ENCODE measurements at places on chromosomes 1 and 21. TPM values are rescaled to one million over a fixed set of nuclear protein-coding genes. Genes with fewer than 3 reads are reported as not detected.

- no peak for DNase-seq
Observed at GRCh38 chr1:12148160-12148957, 18.4 kb upstream of the TNFRSF1B start.

GRCh38 chr1:39926343-39926793 is 24.7 kb upstream of the MYCL start:
- no peak for DNase-seq

HHAT gene
- polyA plus RNA-seq: 8.5 TPM

GRCh38 chr1:58597996-58598395 is 20.9 kb upstream of the TACSTD2 start:
- DNase-seq: no peak

- DNase-seq: no peak
Observed at GRCh38 chr1:114700036-114700600, 4.8 kb upstream of the AMPD1 start.

- DNase-seq: no peak
Observed at GRCh38 chr1:167711797-167712196, 10.0 kb upstream of the MPZL1 start.

ZNF593OS gene
- polyA plus RNA-seq: 0.62 TPM

DNA sequence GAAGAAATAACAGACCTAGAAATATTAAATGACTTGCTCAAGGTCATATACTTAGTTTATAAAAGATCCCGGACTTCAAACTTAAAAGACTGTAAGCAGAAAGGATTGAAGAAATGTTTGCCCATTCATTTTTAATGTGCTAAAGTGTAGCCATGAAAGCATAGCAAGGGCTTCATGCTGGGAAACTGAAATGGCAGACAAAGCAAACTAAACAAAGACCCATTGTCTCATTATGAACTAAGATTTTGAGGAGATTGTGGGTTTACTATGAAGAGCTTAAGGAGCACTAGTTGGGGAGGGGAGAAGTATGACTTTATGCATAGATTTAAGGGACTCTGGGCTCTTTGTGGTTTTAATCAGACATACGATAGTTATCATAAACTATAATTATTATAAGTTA is 26.3 kb downstream of the ADAMTS1 start:
- DNase-seq: no peak

FUBP1 gene
- 83.7 TPM for polyA plus RNA-seq

GRCh38 chr1:169698976-169699375 is 12.4 kb downstream of the SELL start:
- no peak for DNase-seq

INSRR gene
- polyA plus RNA-seq: 1.5 TPM

- DNase-seq: no peak
Observed at GRCh38 chr21:34276711-34277425, 86.9 kb upstream of the KCNE2 start.

GRCh38 chr1:238466459-238466858 is 575.7 kb upstream of the ZP4 start:
- no peak for DNase-seq

GRCh38 chr21:42314616-42315295 is 453 bp downstream of the TFF3 start:
- no peak for DNase-seq

- peak; percentile 40 for DNase-seq
Observed at GRCh38 chr1:151311589-151312331, 15.5 kb downstream of the PI4KB start.

YOD1 gene
- polyA plus RNA-seq: 8.7 TPM

CNR2 gene
- 0.20 TPM for polyA plus RNA-seq

DNA sequence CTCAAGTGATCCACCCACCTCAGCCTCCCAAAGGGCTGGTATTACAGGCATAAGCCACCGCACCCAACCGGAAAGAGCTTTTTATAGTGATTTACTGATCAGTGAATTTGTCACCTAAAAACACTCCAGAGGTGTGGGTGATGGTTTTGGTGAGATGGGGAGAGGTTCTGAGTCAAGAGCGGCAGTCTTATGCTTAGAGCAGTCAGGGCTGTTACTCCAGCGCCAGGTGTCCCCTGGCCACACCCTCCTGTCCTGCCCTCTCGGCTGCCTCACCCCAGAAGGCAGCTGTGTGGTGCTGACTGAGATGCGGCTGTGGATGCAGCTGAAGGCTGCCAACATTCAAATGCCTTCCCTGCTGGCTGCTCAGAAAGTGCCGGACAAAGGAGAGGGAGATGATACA is 94.5 kb upstream of the LPGAT1 start:
- DNase-seq: no peak

KRTAP13-4 gene
- polyA plus RNA-seq: not detected
